ENCODE measurements at places on chromosomes 12 and 14. TPM values are rescaled to one million over a fixed set of nuclear protein-coding genes. Genes with fewer than 3 reads are reported as not detected.

Gene MEG3
- 51.2 TPM for total RNA-seq

Gene PTPRB
- 38.3 TPM for total RNA-seq

Gene SPTB
- 7.9 TPM for total RNA-seq

Gene XPOT
- 49.7 TPM for total RNA-seq

Gene TM9SF1
- 35.3 TPM for total RNA-seq

All from aorta (tissue), 5 donors.